ENCODE measurements at places on chromosomes 3 and 15. TPM values are rescaled to one million over a fixed set of nuclear protein-coding genes. Genes with fewer than 3 reads are reported as not detected.

- no peak overlapping the region for H3K4me3 ChIP-seq
- no peaks in the 10 kb centered on the region for H3K27me3 ChIP-seq
- no peaks in the 10 kb centered on the region for H3K4me1 ChIP-seq
- H3K36me3 ChIP-seq, result peaks cover 7% of the 10 kb centered on the region
Measured at GRCh38 chr3:48493203-48493501, 10.8 kb downstream of the SHISA5 start.

Gene CSNK1G1
- total RNA-seq, result 14.8 TPM

GRCh38 chr3:72163809-72164634, 379.1 kb upstream of the PROK2 start:
- no peak overlapping the region for H3K27ac ChIP-seq
- H3K4me1 ChIP-seq, result no peaks in the 10 kb centered on the region
- no peak for DNase-seq
- no peaks in the 10 kb centered on the region for H3K27me3 ChIP-seq
- no peak overlapping the region for H3K4me3 ChIP-seq

Gene APH1B
- total RNA-seq, result 6.7 TPM

DNA sequence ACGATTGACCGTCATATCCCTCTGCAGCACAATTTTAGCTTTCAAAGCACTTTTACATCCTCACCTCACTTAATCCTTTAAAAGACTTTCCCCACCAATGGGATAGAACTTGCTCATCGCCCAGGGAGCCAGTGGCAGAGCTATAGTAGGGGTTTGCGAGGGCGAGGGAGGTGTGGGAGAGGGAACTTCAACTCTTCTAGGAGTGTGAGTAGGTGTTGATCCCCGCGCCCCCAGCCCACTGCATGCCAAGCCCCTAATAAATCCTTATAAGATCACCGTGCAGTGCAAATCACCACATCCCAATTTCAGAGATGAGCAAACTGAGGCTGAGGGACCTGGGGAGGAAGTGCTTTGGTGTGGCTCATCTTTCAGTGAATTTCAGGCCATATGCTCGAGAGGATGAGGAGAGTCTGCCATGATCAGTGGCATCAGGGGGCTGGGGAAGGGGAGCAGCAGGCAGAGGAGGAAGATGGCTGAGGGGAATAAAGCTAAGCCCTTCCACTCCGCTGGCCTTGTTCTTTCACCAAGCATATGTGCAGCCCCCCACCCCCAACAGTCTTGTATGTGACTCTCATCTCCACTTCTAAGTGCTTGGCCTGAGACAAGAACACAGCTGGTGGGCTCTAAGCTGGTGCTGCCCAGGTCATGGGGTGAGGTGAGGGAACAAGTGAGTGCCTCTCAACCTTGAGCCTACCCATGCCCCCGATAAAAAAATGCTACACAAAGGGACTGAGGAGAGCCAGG, 5.1 kb downstream of the INSYN1 start:
- no peaks in the 10 kb centered on the region for H3K4me1 ChIP-seq
- no peaks in the 10 kb centered on the region for H3K36me3 ChIP-seq
- DNase-seq, result no peak
- H3K27me3 ChIP-seq, result peaks cover 15% of the 10 kb centered on the region

- no peak overlapping the region for H3K4me3 ChIP-seq
- no peaks in the 10 kb centered on the region for H3K27me3 ChIP-seq
- peaks cover 81% of the 10 kb centered on the region for H3K4me1 ChIP-seq
- H3K36me3 ChIP-seq, result peaks cover 26% of the 10 kb centered on the region
- DNase-seq, result no peak
Measured at GRCh38 chr3:46971742-46972141, 4.8 kb downstream of the CCDC12 start.

Gene MUSTN1
- not detected for total RNA-seq

Gene ARHGEF26
- 0.25 TPM for total RNA-seq

Gene SOX14
- total RNA-seq, result not detected

DNA sequence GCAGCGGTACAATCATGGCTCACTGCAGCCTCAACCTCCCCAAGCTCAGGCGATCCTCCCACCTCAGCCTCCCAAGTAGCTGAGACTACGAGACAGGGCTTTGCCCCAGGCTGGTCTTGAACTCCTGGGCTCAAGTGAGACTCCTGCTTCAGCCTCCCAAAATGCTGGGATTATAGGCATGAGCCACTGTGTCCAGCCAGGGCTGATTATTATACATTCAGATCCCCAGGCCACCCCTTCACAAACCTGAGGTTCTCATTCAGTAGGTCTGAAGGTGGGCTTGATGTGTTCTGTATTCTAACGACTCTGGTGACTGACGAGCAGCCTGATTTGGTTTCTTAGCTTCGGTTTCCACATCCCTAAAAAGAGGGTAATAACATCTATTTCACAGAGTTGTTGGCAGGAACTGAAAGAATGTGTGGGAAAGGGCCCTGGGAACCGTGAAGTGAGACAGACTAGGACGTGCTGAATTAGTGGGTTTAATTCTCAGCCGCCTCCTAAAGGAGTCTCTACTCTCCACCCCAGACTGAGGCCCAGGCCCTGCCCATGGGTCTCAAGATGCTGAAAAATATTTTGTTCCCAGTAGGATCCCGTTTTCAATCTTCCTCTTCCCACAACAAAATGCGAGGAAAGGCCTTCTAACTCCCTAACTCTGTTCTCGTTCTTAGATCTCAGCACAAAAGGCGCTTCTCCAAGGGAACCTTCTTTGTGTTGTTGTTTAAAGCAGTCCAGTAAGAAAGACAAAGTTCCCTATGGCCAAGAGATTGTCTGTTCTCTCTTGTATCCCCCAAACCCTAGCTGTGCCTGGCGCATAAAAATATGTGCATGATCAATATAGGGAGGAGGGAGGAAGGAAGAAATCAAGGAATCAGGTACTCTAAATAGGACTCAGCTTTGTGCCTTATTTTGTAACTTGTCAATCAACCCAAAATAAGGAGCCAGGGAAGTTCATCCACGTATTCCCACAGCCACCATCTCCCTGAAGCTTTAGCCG, 210.0 kb upstream of the TOPAZ1 start:
- no peak for DNase-seq
- H3K36me3 ChIP-seq, result no peaks in the 10 kb centered on the region
- no peak overlapping the region for H3K4me3 ChIP-seq
- peaks cover 10% of the 10 kb centered on the region for H3K27me3 ChIP-seq
- H3K27ac ChIP-seq, result no peak overlapping the region

Gene FETUB
- total RNA-seq, result not detected

- no peaks in the 10 kb centered on the region for H3K36me3 ChIP-seq
- H3K4me3 ChIP-seq, result no peak overlapping the region
Measured at GRCh38 chr15:83973816-83974215, 261.8 kb upstream of the GOLGA6L4 start.

DNA sequence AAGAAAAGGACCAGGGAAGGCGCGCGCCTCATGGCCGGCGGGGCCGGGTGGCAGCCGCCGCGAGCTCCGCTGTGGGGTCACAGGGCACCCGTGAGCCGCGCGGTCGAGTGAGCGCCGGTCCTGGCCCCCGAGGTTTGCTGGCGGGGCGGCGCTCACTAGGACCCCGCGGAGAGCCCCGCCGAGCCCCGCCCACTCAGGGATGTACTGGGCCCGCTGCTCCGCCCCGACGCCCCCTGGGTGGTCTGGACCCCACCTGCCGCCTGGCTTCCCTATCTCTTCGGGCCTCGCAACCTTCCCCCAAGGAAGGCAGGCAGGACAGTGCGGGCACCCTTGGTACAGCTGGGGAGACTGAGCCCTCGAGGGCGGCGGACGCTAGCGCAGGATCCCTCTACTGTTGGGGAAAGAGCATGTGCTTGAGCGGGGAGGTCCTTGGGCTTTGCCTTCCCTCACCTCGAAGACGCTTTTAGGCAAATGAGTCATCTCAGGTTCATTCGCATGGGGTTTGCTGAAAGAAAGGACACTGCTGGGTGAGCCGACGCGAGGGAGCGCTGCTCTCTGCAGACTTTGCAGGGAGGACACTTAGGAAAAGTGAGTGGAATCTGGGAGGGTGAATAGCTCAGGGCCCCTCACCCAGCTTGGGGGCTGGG, at the start of gene CHRNB4:
TSS of gene CHRNB4 (minus strand) at position 109 of the 647 bp plus-strand sequence. CDS start at position 32, 77 bp downstream.
- H3K4me3 ChIP-seq, result peak within 1 kb of the TSS; percentile 52
- peak; percentile 10 for DNase-seq
- no peak within 1 kb of the TSS for H3K27ac ChIP-seq
- H3K36me3 ChIP-seq, result no peaks in the 10 kb centered on the region

Gene ZBTB47
- 1.0 TPM for total RNA-seq

DNA sequence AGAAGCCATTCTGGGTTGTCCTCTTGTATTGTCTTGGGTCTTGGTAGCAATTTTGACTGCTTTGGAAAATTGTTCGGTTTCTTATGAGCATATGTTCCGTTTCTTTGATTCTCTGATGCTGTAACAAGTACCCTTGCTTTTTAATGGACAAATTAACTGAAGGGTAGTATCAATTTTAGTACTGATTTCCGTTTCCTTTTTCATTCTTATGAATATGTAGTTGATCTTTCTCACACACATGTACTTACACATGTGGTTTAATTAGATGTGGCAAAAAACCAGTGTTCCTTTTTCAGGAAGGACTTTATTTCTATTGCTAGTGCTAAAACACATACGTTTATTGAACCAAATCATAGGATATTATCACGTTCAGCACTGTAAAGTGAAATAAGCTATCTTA, 119.1 kb downstream of the TCF12 start:
- no peaks in the 10 kb centered on the region for H3K27me3 ChIP-seq
- H3K4me3 ChIP-seq, result no peak overlapping the region
- H3K4me1 ChIP-seq, result peaks cover 56% of the 10 kb centered on the region
- H3K36me3 ChIP-seq, result no peaks in the 10 kb centered on the region
- no peak overlapping the region for H3K27ac ChIP-seq

Gene RUVBL1
- 73.1 TPM for total RNA-seq

- DNase-seq, result no peak
- no peak overlapping the region for H3K4me3 ChIP-seq
- H3K4me1 ChIP-seq, result peaks cover 3% of the 10 kb centered on the region
- H3K36me3 ChIP-seq, result peaks cover 15% of the 10 kb centered on the region
- H3K27ac ChIP-seq, result no peak overlapping the region
- no peaks in the 10 kb centered on the region for H3K27me3 ChIP-seq
Measured at GRCh38 chr3:66403323-66403990, 97.4 kb downstream of the LRIG1 start.

Gene SLC9A9
- total RNA-seq, result 0.33 TPM

DNA sequence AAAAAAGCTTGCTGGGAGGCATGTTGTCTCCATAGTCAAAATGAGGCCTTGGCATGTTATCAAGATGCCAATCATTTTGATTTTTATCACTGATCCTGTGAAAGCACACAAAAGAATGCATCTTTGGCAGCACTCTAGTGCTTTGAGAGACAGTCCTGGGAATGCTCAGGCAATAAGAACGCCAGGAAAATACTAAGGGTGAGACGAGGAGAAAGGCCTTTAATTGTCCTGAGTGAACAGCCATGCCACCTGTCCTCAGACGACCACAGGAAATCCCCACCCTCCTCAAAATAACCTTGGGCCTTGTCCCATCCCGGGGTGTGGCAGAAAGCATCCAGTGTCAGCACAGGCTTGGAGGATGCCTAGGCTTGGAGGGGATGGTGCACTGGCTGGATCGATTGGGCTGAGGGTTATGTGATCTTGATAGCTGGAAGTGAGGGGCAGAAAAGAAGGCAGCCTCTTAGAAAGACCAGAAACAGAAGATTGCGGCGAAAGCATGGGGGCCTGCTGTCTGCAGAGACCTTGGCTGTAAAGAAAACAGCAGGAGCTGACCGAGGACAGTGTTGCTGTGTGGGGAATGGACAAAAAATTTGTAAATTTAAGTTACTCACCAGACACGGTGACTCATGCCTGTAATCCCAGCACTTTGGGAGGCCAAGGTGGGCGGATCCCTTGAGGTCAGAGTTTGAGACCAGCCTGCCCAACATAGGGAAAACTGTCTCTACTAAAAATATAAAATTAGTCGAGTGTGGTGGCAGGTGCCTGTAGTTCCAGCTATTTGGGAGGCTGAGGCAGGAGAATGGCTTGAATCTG, 7.3 kb downstream of the TMEM158 start:
- H3K4me3 ChIP-seq, result no peak overlapping the region
- peaks cover 27% of the 10 kb centered on the region for H3K27me3 ChIP-seq

Gene BLM
- 62.9 TPM for total RNA-seq

Gene SGO1
- 36.2 TPM for total RNA-seq

Gene GRIP2
- not detected for total RNA-seq

Gene DLL4
- total RNA-seq, result 0.14 TPM

Gene IGSF11
- total RNA-seq, result 0.12 TPM

- peak overlapping the region; percentile 80 for H3K27ac ChIP-seq
- H3K36me3 ChIP-seq, result peaks cover 39% of the 10 kb centered on the region
- no peak overlapping the region for H3K4me3 ChIP-seq
- peak; percentile 53 for DNase-seq
- no peaks in the 10 kb centered on the region for H3K27me3 ChIP-seq
Measured at GRCh38 chr3:42556089-42556632, 25.6 kb downstream of the SEC22C start.

DNA sequence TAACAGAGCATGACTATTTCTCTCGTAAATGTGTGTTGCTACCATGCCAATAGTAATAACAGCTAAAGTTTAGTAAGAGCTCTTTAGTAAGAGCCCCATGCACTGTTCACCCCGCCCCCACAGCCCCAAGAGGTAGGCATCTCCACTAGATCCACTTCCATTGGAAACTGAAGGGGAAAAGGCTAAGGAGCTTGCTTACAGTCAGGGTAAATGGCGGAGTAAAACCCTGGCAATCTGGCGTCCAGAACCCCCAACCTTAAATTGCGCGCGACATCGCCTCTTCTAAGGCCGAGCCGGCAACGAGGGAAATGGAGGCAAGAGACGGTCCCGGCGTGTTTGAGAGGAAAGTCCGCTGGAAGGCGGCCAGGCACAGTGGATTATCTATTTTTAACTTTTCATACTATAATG, 654 bp upstream of the C3orf38 start:
- peak overlapping the region; percentile 88 for H3K4me3 ChIP-seq
- DNase-seq, result no peak
- H3K27ac ChIP-seq, result peak overlapping the region; percentile 98
- H3K36me3 ChIP-seq, result peaks cover 6% of the 10 kb centered on the region
- peaks cover 29% of the 10 kb centered on the region for H3K4me1 ChIP-seq
